ENCODE measurements at places on chromosomes 2 and 18.

DNA sequence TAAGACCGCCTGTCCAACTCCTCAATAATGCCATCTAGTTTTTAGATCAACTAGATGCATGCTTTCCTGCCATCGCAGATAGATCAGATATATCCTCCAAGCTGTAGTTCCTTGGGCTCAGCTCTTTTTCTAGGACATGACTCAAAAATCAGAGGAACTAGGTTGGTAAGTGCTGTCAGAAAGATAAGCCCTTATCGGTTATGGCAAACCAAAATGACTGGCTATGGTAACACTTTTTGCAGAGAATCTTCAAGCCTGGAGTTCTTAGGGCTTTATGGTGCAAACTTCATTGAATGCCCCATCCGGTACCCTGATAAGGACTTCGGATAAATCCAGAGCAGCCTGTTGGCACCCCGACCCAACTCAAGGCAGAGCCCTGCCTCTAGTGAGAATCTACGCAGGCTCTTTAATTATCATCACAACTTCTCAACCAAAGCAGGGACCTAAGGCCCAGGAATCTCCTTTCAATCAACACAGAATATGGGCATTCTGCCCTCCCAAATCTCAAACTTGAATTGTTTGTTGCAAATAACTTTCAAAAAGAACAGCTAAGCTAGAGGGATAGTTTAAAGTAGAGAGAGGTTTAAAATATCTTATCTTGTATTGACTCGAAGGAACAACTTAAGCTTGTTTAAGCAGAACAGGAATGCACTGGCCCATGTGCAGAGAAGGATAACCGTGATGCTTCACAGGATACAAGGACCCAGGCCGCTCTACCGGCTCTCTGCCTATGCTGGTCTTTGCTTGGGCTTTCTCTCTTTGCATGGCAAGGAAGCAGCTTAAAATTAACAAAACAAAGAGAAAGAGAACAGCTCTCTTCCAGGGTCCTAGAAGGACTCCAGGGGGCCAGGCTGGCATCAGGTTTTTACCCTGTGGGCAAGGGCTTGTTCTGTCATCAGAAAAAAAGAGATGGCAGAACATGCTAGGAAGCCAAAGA is 3.4 kb upstream of the CYP1B1 start:
- no peak for DNase-seq

DNA sequence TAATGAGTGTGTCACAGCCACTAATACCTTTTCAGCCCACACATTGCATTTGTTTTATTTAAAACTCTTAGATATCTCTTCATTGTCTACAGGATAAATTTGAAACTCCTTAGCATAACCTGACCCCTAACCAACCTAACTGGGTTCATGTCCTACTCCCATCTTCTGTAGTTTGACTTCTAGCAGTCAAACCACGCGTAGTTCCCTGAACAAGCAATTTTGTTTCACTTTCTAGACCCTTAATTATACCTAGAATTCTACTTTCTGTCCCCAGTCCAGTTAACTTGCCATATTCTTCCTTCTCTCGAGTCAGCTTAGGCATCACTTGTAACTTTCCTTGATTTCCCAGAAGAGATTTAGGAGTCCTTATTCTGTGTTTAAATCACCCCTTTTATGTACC is 55.1 kb downstream of the RBBP8 start:
- no peak for DNase-seq

GRCh38 chr18:13361431-13361830 is 142.9 kb downstream of the LDLRAD4 start:
- DNase-seq = no peak

GRCh38 chr2:188459061-188459460 is 167.4 kb downstream of the GULP1 start:
- no peak for DNase-seq

DNA sequence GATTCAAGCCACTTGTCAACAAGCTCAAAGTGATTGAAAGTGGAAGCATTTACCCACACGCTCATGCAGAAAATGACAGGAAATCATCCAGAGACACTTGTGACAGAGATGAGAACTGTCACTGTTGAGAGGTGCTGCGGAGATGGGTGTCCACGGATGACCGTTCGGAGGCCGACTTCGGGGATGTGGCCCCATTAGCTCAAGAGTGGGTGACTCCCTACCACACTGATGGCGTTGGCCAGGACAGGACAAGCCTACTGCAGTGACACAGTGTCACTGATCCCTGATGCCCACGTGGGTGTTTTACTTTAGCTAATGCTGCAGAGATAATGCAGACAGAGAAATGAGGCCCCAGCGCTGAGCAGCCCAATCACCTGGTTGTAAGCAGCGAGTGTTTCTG is 81.5 kb upstream of the YWHAQ start:
- peak; percentile 54 for DNase-seq

DNA sequence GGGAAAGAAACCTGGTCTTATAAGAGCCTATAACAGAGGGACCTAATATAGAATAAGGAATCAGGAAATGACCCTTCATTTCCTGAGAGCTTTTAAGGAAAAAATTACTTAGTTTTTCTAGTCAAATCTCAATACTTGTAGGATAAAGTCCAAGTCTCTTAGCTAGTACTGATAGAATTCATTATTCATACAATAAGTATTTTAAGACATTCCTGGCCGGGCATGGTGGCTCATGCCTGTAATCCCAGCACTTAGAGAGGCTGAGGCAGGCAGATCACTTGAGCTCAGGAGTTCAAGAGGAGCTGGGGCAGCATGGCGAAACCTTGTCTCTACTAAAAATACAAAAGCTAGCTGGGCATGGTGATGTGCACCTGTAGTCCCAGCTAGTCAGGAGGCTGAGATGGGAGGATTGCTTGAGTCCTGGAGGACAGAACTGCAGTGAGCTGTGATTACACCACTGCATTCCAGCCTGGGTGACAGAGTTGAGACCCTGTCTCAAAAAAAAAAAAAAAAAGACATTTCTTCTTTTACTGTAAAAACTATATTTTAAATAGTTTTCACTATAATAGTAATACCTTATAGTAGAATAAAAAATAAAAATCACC is 3.2 kb downstream of the RAB3GAP1 start:
- no peak for DNase-seq

DNA sequence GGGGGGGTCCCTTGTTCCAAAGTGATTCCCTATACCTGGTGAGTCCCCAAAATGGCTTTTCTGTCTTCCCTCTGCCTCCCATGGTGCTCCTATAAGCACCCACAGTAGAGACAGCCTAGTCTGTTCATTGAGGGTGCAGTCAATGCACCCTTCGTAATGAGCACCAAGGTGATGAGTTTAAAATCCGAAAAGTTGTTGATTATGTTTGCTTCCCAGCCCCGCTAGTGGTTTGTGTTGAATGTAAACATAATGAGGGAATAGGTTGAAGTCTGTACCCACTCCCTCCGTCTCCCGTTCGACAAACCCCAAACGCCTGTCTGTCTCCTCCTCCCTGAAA is 2.3 kb downstream of the FOSL2 start:
- no peak for DNase-seq

- DNase-seq = peak; percentile 57
Measured at GRCh38 chr2:235500761-235501672, 7.2 kb downstream of the AGAP1 start.

DNA sequence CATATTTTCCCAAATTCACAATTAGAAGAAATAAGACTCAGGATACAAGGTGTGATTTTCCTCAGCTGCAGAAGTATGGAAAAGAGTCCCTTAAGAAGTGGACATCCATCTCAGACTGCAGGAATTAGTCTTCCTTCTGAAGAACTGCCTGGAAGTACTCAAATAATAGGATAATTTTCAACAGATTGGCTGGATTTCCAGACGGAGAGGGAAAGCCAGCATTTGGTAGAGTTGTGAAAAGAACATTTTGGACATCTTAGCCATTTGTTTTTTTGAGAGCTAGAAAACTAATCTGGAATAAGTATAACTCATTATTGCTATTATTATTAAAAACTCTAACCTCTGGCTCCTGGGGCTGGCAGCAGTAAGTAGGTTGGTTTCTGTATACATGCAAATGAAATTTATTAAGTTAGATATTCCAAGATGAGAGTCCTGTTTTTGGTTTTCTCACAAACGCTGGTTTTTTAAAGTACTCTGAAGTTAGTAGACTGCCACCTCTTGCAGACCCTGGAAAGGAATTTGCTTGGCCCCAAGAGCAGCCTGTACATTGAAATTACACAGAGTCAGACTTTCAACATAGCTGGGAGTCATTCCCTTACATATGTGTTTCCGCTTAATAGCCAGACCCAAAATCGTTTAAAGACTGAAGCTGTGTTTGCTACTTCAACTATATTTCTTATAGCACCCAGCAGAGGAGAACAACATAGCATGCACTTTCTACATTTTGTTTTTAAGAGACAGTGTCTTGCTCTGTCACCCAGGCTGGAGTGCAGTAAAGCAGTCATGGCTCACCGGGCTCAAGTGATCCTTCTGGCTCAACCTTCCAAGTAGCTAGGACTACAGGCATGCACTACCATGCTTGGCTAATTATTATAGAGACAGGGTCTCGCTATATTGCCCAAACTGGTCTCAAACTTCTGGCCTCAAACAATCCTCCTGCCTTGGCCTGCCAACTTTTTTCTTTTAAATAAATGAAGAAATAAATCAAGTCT is 142.4 kb downstream of the THADA start:
- no peak for DNase-seq

GRCh38 chr18:59861963-59862819 is 37.6 kb upstream of the PMAIP1 start:
- no peak for DNase-seq

DNA sequence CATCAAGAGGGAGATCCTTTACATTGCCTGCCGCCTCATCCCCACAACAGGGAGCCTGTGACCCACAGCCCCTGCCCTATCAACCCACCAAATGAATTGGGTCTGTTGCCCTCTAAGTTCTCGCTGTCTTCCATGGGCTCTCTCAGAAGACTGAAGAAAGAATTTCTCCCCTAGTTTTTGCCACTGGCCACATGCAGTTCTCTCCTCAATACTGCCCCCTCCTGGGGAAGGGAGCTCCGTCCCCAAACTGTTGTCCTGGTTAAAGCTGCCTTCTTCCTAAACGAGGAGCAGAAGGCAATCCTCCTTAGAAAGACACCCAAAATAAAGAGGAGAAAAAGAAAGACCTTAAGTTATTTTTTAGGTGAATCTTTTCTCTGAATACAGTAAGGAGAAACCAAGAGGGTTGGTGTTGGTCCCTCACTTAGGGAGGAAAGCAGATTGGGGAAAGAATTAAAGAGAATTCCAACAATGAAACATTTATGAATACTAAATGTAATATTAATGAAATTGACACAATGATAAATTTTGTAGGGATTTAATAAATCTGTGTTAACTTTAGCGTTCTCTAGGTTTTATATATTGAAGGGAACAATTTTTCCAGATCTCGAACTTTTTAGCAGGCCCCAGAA is 31.1 kb upstream of the SATB2 start:
- peak; percentile 69 for DNase-seq

DNA sequence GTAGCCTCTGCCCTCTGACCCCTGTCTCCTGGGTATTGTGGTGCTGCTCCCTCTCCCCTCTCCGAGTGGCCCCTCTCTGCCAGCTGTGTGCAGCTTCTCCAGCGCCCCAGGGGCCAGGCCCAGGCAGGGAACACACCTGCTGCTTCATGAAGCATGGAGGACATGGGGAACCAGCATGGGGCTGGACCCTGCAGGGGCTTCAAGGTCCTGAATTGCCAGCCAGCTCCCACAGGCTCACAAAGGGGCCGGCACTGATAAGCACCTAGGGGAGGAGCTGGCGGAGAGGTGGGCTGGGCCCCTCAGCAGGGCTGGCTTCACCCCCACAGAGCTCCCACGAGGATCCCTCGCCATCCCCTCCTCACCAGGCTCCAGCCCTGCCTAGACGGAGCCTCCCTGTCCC is 77.4 kb upstream of the GPC1 start:
- DNase-seq = no peak

DNA sequence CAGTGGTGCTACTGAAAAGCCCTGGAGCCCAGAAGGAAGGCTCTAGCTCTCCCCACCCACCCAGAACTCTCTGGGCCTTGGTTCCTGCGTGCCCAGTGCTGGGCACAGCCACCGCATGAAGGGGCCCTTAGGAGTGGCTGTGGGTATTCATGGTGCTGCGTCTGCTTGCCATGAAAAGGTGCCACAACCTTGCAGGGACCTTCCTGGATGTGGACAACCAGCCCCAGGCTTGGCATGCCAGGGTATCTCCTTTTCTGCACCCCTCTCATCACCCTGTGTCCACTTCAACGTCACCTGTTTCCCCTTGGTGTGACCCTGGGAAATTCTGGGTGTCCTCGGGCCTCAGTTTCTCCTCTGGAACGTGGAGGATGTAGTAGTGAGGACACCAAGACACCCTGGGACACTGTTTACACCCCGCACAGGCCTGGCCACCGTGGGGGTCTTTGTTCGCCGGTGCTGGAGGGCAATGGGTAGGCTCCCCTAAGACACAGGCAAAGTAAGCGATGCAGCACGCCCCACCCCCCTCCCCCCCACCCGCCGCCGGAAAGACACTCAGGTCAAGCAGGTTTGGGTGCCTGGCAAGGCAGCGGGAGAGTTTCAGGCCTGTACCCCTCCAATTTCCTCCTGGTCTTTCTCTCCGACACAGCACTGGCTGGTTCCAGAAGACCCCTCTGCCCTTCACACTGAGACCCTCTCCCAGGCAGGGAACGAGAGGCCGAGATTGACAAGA is 34.8 kb upstream of the TAF1B start:
- no peak for DNase-seq

GRCh38 chr2:70330476-70330875 is 28.6 kb upstream of the FAM136A start:
- DNase-seq = no peak

- DNase-seq = no peak
Measured at GRCh38 chr2:10151462-10151861, 28.9 kb downstream of the RRM2 start.

GRCh38 chr2:19722531-19722971 is 179.2 kb downstream of the TTC32 start:
- no peak for DNase-seq

DNA sequence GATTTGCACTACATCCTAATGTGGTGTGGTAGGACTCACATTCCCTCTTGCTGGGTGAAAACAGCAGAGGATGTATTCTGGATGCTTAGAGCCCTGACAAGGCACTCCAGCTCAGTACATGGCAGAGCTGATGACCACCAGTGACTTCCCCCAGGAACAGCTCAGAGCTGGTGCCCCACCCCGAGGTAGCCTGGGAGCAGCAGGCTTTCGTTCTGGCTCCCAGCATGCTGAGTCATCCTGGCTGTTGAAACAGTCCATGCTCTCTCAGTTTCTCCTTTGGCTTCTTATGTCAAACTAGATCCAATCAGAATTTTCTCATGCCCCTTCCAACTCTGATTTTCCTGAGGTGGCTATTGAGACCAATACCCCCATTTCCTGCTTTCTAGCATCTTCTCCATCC is 438.2 kb downstream of the NBAS start:
- no peak for DNase-seq

- DNase-seq = no peak
Measured at GRCh38 chr18:25727281-25727985, 363.0 kb downstream of the SS18 start.

- DNase-seq = no peak
Measured at GRCh38 chr2:64688909-64689308, 35.2 kb upstream of the SERTAD2 start.

DNA sequence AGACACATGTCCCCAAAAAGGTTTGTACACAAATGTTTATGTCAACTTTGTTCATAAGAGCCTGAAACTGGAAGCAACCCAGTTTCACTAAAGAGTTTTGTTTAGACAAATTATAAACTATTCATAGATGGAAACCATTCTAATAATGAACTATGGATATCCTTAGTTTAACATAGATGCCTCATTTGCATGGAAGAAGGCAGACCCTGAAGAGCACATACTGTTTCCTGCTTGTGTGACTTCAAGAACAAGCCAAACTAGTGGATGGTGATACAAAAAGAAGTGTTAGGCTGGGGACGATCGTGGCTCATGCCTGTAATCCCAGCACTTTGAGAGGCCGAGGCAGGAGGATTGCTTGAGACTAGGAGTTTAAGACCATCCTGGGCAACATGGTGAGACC is 48.1 kb downstream of the ACOXL start:
- DNase-seq = no peak

- peak; percentile 65 for DNase-seq
Measured at GRCh38 chr2:171210864-171211431, 50.3 kb upstream of the TLK1 start.

All from activated CD4-positive, alpha-beta T cell treated with anti-CD3 and anti-CD28 coated beads, Interleukin-2, Interleukin-6, amounts not matched to agents 100 ng/mL and 50 ng/mL, durations not matched to agents 16 hours and 8 hours (primary cell).